Dermis microvascular lymphatic vessel endothelial cell (primary cell): ENCODE measurements at places on chromosomes 2 and 18. TPM values are rescaled to one million over a fixed set of nuclear protein-coding genes. Genes with fewer than 3 reads are reported as not detected.

Gene HNMT
- 3.0 and 3.9 TPM in 2 replicates for total RNA-seq

Gene ERMN
- total RNA-seq = not detected in 2 replicates

Gene ARPC2
- 256 and 269 TPM in 2 replicates for total RNA-seq

Gene GAREM1
- total RNA-seq = 0.25 and 0.26 TPM in 2 replicates

Gene OTOF
- total RNA-seq = 20.7 and 20.8 TPM in 2 replicates

Gene FSIP2
- under 0.01 TPM in 2 replicates for total RNA-seq

Gene PRLH
- not detected in 2 replicates for total RNA-seq

Gene GMPPA
- 22.2 and 28.7 TPM in 2 replicates for total RNA-seq

Gene TMEM163
- 0.13 and 0.25 TPM in 2 replicates for total RNA-seq

Gene TUBA3E
- total RNA-seq = not detected in 2 replicates

Gene CRYGD
- total RNA-seq = not detected in 2 replicates

Gene MBOAT2
- 4.5 and 5.3 TPM in 2 replicates for total RNA-seq

Gene HAAO
- total RNA-seq = not detected in 2 replicates

Gene TEKT4
- total RNA-seq = not detected in 2 replicates

Gene CABYR
- 0.76 and 3.1 TPM in 2 replicates for total RNA-seq

Gene TACR1
- not detected in 2 replicates for total RNA-seq

Gene GPR75
- total RNA-seq = 0.77 and 1.3 TPM in 2 replicates

Gene GCKR
- total RNA-seq = 0.13 TPM in 1 of 2 replicates, not detected in the other

Gene SLC4A3
- 0.13 and 0.25 TPM in 2 replicates for total RNA-seq

Gene ARHGEF4
- 0.26 and 0.63 TPM in 2 replicates for total RNA-seq

Gene DSG2
- total RNA-seq = 3.3 and 22.3 TPM in 2 replicates
